GM19239 (cell line): ENCODE measurements at places on chromosomes 1 and 21.

DNA sequence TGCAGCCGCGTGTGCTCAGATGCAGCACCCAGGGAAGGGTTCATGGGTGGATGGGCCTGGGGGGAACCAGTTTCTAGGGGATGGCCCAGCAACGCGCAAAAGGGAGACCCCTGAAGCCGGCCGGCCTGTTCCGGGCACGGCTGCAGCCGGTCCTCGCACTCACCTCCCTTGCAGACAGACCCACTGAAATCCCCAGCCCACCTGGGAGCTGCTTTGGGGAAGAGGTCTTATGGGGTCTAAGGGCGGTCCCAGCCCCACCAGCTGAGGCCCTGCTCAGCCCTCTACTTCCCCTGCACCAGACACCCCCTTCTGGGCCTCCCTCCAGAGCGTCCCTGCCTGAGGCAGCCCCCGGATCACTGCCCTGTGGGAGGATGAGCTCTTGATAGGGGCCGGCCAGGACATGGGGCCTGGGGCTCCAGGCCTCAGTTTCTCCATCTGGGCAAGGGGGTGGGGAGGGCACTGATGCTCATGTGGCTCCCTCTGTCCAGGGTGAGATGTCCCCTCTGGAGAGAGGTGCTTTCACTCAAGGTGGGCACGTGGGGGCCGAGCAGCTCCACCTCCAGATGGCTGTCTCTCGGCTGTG is 20.0 kb upstream of the TTC34 start:
- DNase-seq: no peak

DNA sequence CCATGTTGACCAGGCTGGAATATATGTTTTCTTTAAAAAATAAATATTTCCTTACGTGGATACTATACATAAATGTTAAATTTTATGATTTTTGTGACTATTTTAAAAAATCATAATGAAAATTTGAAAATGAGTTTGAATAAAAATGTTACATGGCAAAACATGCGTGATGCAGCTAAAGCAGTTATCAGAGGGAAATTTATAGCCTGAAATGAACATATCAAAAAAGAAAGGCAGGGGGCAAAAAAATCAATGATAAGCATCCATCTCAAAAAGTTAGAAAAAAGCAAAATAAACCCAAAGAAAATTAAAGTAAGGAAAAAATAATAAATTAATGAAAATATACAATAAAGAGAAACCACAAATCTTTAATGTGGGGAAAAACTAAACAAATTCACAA is 8.6 kb downstream of the CCSAP start:
- no peak for DNase-seq

- no peak for DNase-seq
These were observed 10.8 kb downstream of the MATN1 start for GRCh38 chr1:30712583-30712982.

- DNase-seq: no peak
These were observed 8.8 kb upstream of the INSL5 start for GRCh38 chr1:66809736-66810326.

GRCh38 chr21:25406887-25407579 is 200.2 kb downstream of the MRPL39 start:
- no peak for DNase-seq

- DNase-seq: no peak
These were observed 118.9 kb downstream of the GDAP2 start for GRCh38 chr1:117810553-117810952.
